ENCODE measurements at places on chromosomes 3 and 15.
A peak's percentile ranks its signal among the peaks of the same experiment; 100 is the strongest.

DNA sequence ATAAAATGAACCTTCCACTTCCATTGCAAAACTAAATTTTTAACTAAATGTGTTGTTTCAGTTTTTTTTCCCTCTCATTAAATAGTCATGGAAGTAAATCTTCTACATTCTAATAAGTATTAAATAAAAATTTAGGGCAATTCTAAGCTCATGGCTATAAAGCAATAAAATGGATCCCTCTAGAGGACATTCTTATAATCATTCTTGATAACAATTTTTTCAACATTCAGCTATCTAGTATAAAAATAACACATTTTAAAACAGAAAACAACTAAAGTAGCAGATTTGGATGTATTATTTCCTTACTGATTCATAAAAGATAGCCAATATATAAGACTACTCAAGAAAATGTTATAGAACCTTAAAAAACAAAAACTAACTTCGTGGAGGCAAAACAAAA, 393.1 kb downstream of the PLOD2 start:
- no peak for DNase-seq

GRCh38 chr3:50230794-50231125, 5.2 kb upstream of the GNAI2 start:
- DNase-seq: no peak

DNA sequence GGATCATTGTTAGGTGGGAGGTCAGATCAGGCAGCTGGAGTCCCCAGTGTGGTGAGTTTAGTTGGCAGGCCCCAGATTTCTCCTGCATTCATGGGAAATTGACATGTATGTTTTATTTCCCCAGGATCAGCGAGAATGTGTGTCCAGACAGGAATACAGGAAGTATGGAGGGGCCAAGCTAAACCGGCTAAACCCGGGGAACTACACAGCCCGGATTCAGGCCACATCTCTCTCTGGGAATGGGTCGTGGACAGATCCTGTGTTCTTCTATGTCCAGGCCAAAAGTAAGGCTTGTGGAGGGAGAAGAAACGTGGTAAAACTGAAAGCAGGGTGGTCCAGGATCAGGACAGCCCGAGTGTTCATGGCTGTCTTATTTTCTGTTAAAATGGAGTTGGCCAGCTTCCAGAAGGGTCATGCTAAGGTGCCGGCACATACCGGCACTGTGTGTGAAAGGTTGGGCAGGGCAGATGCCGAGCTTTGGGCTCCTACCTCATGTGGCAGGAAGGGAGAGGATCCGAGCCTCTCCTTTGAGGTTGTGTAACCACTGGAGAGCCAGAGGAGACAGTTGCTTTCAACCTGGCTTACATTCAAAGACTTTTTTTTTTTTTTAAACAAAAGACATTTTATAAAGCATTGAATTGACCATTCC, 83.1 kb downstream of the PGPEP1L start:
- no peak for DNase-seq

GRCh38 chr3:164024786-164025185, 1053.5 kb downstream of the SI start:
- no peak for DNase-seq

- DNase-seq: no peak
Observed at GRCh38 chr3:39221141-39221530, 28.7 kb upstream of the XIRP1 start.

GRCh38 chr3:194964809-194965208, 279.1 kb downstream of the FAM43A start:
- DNase-seq: no peak

GRCh38 chr15:70121624-70122302, 24.0 kb upstream of the TLE3 start:
- no peak for DNase-seq

GRCh38 chr3:124246949-124247348, 255.0 kb upstream of the ROPN1 start:
- DNase-seq: no peak

DNA sequence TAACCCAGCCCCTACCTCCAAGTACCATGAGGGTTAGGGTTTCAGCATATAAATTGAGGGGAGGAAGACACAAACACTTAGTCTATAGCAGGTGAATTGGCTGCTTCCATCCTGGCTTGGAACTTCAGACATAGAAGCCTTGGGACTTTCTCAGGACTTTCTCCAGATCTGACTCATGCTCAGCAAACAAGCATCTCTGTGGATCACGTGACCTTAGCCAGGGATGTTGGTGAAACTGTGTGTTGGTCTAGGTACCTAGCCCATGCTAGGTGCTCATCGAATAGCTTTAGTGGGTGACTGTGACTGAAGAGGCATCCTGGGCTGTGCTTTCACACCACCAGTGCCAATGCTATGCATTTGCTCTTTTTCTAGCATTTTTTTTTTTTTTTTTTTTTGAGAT, 58.9 kb downstream of the CD47 start:
- no peak for DNase-seq

- no peak for DNase-seq
Observed at GRCh38 chr3:12471241-12471640, 13.0 kb upstream of the TSEN2 start.

- no peak for DNase-seq
Observed at GRCh38 chr15:73440571-73440970, 2.4 kb upstream of the REC114 start.

GRCh38 chr3:129747992-129748391, 141.5 kb upstream of the PLXND1 start:
- no peak for DNase-seq

- DNase-seq: no peak
Observed at GRCh38 chr3:43317461-43318316, 31.3 kb downstream of the SNRK start.

DNA sequence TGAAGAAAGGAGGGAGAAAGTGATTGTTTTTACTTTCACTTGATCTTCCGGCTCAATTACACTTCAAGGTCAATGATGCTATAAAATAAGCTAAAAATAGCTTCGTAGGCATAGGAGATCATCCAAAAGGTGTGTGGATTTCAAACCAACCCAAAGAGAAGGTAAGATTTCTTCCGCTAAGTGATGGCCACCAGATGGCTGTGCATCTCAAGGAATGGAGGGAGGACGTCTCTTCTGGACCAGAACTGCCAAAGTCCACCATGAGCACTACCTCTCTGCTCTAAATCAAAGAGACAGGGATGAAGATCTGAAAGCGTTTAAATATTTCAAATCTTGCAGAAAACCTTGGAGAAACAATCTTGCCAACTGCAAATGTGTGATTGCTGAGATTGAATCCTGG, 199.1 kb upstream of the ZPLD1 start:
- no peak for DNase-seq

- DNase-seq: no peak
Observed at GRCh38 chr3:66236281-66236680, 15.5 kb downstream of the SLC25A26 start.

DNA sequence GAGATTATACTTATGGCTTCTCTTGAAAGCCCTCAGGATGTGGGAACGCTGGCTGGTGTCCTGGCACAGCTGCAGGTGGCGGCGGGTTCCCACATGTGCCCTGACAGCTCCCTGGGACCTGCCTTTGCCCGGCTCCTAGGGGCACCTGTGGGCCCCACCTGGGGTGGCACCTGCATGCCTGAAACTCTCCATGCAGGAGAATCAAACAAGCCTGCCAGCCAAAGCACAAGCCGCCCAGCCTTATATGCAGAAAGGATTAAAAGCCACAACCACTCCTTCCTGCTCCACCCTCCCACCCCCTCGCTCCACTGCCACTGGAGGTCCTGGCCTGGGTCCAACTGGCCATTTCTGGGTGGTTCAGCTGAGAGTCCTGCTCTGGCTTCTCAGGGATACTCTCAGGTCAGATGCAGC, 18.1 kb downstream of the TRPM1 start:
- DNase-seq: no peak

DNA sequence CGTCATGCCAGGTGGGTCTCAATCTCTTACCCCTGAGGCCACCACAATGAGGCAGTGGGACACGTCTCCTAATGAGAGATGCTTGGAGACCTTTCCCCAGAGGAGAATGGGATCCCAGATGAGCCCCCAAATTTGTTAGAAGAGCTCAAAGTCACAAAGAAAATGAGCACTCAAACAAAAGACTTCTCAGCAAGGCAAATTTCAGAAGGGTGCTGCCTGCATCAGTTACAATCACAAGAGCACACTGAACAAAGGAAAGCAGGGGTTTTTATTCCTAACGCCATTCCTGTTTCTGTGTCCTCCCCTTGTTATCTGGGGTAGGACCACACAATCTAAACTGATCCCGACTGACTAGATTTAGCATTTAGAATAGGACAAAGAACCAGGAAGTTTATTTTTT, 50.1 kb downstream of the DLG1 start:
- DNase-seq: no peak

- DNase-seq: no peak
Observed at GRCh38 chr15:45402955-45403877, 24.9 kb upstream of the GATM start.

DNA sequence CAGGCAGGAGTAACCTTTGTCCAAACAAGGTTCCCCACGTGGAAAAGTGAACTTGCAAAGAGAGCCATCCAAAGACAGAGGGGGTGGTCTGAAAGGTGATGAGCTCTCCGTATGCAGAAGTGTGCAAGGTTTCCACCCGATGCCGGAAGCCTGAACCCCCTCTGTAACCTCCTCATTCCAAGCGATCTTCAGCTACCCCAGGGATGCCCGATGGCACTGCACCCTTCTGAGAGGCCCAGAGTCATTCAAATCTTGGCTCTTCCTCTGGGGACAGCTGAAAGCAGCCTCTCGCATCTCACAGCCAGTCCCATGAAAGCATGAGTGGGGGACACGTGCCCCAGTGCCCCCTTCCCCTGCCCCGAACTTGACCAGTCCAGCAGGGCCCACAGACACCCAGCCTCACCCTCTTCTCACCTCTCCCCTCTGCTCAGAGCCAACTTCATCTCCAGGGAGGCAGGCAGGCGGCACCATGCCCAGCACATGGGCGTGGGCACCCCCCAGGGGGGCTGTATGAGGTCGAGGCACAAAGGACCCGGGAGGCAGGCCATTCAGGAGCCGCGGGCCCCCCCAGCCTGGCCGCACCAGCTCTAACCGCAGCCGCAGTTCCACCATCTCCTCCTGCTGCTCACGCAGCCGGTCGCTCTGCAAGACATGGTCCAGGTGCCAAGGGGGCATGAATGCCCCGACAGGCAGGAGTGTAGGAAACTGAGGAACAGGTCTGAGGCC, 8.7 kb downstream of the KIF7 start:
- DNase-seq: no peak

GRCh38 chr3:182246870-182247269, 535.1 kb downstream of the SOX2 start:
- DNase-seq: no peak

DNA sequence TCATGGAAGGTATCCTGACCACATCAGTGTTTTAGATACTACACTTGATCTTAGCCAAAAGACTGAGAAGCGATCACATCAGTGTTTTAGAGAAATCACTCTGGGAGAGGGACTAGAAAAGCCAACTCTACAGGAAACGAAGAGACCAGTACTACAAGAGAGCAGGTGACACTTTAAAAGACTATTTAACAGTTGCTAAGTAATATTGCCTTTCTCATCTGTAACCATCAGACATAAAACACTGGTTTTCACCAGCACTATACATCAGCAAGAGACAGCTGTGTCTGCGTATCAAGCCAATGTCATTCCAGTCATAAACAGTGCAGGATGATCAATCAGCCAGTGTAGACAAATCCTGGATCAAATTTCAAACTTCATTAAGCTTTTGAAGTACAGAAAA, 66.7 kb downstream of the GLB1 start:
- DNase-seq: no peak

DNA sequence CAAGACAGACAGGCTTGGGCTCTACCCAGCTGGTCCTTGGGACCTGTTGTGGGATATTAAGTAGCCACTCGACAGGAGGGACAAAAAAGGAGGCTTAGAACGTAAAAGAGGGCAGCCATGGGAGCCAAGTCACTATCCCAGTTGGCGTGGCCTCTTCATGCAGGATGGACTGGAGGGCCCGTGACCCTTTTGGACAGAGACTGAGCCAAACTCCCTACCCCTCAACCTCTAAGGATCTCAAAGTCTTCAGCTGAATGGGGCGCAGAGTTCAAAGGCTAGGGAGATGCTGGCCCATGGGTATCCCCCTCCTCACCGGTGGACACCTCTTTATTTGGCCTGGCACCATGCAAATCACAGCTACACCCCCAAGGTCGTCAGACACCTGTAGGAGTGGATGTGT, 57.8 kb upstream of the SEC13 start:
- DNase-seq: no peak

DNA sequence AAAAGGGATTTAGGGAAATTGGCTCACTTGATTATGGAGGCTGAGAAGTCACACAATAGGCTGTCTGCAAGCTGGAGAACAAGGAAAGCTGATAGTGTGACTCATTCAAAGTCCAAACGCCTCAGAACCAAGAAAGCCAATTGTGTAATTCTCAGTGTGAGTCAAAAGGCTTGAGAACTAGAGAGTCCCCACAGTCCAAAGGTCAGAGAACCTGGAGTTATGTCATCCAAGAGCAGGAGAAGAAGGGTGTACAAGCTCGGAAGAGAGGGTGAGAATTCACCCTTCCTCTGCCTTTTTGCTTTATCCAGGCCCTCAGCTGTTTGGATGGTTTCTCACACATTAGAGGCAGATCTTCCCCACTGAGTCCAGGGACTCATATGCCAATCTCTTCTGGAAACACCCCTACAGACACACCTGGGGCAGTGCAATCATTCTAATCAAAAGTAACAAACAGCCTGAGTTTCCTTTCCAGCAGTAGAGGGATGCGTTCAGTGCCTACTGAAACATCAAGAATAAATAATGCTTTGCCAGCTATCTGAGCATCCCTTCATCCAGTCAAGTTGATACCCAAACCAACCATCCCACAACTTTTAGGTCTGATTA, 271.5 kb downstream of the SATB1 start:
- DNase-seq: no peak

- peak; percentile 10 for DNase-seq
Observed at GRCh38 chr3:50862221-50862620, 187.5 kb downstream of the DOCK3 start.

DNA sequence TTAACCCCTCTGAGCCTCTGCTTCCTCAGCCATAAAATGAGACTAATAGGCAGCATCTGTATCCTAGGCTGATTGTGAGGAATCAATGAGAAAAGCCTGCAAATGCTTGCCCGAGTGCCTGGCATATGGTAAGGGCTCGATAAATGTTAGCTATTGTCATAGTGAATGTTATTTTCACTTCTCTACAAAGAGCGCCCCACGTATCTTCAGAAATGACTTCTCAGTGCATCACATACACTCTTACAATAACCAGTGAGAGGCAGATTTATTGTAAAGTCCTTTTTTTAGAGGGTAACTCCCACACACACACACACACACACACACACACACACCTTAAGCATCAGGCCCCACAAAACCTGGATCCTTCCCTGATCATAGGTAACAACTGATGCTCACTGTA, 60.5 kb upstream of the SPATA12 start:
- no peak for DNase-seq
